ENCODE measurements at places on chromosomes 2 and 18.
A peak's percentile ranks its signal among the peaks of the same experiment; 100 is the strongest.

DNA sequence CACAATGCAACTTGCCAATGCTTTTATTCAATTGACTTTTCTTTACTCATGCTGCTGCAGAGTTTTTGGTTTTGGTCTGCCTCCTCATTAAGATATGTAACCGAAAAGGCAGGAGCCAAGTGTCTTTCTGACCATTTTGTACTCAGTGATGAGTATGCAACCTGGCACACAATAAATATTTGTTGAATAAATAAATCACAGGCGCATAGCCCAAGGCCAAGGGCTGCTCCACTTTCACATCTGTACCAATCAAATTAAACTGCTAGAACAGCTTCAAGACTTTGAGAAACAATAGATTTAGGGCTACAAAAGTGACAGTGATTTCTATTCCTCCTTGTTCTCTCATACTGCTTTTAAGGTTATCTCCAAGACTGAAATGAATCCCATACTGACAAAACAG is 828.2 kb downstream of the RNF144A start:
- no peak for DNase-seq

GRCh38 chr18:58235001-58235436 is 191.0 kb downstream of the NEDD4L start:
- DNase-seq: no peak

GRCh38 chr2:9527995-9528787 is 27.4 kb downstream of the ADAM17 start:
- no peak for DNase-seq

- no peak for DNase-seq
Measured at GRCh38 chr2:187769437-187769836, 215.2 kb upstream of the TFPI start.

- DNase-seq: no peak
Measured at GRCh38 chr18:68705119-68705518, 9.8 kb downstream of the TMX3 start.

GRCh38 chr2:142650601-142651000 is 226.9 kb upstream of the KYNU start:
- no peak for DNase-seq

GRCh38 chr2:128736689-128737545 is 418.2 kb upstream of the HS6ST1 start:
- DNase-seq: peak; percentile 90

- no peak for DNase-seq
Measured at GRCh38 chr2:71043531-71044407, 24.7 kb upstream of the NAGK start.

- DNase-seq: no peak
Measured at GRCh38 chr2:10223932-10224720, 78.6 kb upstream of the HPCAL1 start.

DNA sequence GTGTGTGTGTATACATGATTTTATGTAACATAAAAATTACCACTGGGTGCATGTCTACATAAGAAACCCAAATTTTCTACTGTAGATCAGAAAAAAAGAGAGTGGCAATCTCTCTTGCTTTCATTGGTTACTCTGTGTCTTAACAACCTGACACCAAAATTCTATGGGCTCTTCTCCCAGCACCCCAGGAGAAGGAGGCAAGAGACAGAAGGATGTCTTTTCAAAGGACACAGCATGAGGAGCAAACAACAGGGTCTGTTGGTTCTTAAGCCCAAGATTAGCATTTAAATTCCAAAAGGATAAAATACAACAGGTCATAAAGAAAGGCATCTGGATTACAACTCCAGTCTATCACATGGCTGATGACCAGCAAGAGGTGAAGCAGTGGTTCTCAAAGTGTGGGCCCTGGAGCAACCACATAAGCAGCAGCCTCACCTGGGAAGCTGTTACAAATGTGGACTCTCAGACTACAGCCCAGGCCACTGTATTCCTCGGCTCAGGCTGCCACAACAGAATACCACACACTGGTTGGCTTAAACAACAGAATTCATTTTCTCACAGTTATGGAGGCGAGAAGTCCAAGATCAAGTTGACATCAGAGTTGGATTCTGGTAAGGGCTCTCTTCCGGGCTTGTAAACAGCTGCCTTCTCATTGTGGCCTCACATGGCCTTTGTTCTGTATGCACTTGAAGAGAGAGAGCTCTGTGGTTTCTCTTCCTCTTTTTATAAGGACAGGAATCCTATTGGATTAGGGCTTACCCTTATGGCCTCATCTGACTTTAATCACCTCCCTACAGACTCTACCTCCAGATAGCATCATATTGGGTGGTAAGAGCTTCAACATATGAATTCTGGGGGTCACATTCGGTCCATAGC is 79.8 kb upstream of the RNF152 start:
- peak; percentile 66 for DNase-seq

- no peak for DNase-seq
Measured at GRCh38 chr2:11286749-11287148, 57.7 kb downstream of the ROCK2 start.

DNA sequence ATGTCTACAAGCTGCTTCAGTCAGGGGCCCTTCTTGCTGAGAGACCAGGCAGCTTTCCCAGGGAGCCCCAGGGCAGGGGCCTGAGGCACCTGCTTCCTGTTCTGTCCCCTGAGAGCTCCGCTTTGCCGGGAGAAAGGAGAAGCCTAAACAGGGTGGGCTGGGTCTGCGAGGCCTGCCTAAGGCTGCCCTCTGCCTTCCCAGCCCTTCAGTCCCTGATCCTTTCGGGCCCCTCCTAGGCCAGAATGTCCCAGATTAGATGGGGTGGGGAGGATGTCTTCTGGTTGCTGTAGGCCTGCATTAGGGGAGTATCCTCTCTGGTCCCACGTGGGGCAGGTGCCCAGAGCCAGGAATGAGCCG is 72.4 kb downstream of the TGOLN2 start:
- DNase-seq: peak; percentile 61

- DNase-seq: peak; percentile 73
Measured at GRCh38 chr2:160332318-160332717, 132.2 kb upstream of the ITGB6 start.

GRCh38 chr2:241218131-241219029 is 29.9 kb downstream of the ANO7 start:
- peak; percentile 61 for DNase-seq

GRCh38 chr2:10921525-10921924 is 9.8 kb downstream of the KCNF1 start:
- no peak for DNase-seq

GRCh38 chr2:228556717-228557116 is 375.2 kb upstream of the SPHKAP start:
- DNase-seq: no peak

GRCh38 chr2:200405599-200406298 is 99.3 kb downstream of the SPATS2L start:
- DNase-seq: peak; percentile 75

DNA sequence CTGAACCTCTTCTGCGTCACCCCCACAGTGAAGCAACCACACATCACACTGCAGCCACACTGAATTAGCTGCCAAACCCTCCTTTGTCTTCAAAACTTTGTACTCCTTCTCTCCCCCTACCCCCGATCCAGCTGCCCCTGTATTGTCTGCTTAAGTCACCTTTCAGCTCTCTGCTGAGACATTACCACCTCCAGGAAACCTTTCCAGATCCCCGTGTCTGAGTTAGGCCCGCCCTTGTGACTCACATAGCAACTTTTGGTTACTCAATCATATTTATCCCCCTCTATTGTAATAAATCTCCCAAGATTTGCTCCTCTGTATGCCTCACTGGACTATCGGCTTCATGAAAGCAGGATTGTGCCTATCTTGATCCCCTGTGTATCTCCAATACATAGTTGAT is 82.8 kb upstream of the CDCA7 start:
- DNase-seq: peak; percentile 35

GRCh38 chr2:148042219-148042618 is 21.3 kb downstream of the MBD5 start:
- no peak for DNase-seq

- DNase-seq: no peak
Measured at GRCh38 chr2:215870088-215870490, 143.3 kb downstream of the MREG start.

- no peak for DNase-seq
Measured at GRCh38 chr2:121087117-121087516, 197.9 kb downstream of the TFCP2L1 start.

GRCh38 chr2:114542695-114543094 is 100.3 kb downstream of the DPP10 start:
- DNase-seq: no peak

- DNase-seq: no peak
Measured at GRCh38 chr2:239305222-239305575, 95.6 kb downstream of the HDAC4 start.

DNA sequence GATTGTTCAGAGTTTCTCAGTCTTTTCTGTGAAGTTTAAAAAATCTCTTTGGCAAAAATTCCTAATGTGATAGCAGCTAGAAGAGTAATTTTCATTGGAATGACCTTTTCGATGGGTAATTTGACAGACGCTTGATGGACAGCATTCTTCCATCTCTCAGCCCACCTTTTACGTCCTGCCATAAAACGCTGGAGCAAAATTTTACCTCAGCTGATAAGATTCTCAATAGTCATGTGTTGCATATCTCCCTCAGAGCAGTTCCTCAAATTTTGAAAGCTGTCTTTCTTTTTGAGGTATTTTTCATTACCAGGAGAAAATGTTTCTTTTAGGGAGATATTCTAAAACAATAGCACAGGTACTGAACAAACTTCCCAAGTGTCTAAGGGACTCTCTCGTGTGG is 441.4 kb downstream of the PARD3B start:
- no peak for DNase-seq

GRCh38 chr2:179744401-179744800 is 117.0 kb downstream of the ZNF385B start:
- DNase-seq: no peak

- DNase-seq: peak; percentile 76
Measured at GRCh38 chr2:207692206-207693065, 19.0 kb upstream of the CCNYL1 start.

GRCh38 chr2:239470151-239470900 is 69.5 kb upstream of the HDAC4 start:
- no peak for DNase-seq

GRCh38 chr2:58870704-58871103 is 629.6 kb upstream of the FANCL start:
- DNase-seq: peak; percentile 12

DNA sequence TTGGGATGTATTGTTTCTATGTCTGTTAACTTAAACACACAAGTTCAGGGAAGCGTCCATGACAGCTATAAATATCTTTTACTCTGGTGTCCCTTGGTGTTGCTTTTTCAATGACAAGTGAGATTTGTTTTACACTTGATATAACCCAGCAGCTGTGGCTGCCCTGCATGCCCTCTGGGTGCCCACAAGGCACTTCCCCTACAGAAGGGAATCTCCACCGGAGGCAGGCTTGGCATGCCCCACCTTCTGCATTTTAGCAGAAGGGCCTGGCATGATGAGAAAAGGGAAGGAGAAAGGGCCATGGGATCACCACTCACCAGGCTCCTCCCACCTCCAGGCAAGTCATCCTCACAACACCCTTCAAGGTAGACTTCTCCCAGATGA is 68.7 kb downstream of the TMEM247 start:
- DNase-seq: peak; percentile 21

GRCh38 chr2:15806801-15807417 is 133.4 kb upstream of the MYCN start:
- DNase-seq: no peak

DNA sequence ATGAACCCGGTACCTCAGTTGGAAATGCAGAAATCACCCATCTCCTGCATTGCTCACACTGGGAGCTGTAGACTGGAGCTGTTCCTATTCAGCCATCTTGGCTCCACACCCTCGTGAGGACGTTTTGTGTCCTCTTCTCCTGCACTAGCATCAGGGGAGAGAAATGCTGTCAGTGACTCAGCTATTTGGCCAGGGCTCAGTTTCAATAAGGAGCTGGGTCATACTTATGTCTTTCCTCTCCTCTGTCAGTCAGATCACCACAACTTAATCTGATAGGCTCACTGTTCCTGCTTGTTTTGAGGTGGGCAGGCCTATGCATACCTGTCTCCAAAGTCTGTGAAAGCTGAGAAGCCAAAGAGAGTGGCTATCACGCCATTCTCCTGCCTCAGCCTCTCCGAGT is 921.2 kb downstream of the DCC start:
- DNase-seq: no peak

DNA sequence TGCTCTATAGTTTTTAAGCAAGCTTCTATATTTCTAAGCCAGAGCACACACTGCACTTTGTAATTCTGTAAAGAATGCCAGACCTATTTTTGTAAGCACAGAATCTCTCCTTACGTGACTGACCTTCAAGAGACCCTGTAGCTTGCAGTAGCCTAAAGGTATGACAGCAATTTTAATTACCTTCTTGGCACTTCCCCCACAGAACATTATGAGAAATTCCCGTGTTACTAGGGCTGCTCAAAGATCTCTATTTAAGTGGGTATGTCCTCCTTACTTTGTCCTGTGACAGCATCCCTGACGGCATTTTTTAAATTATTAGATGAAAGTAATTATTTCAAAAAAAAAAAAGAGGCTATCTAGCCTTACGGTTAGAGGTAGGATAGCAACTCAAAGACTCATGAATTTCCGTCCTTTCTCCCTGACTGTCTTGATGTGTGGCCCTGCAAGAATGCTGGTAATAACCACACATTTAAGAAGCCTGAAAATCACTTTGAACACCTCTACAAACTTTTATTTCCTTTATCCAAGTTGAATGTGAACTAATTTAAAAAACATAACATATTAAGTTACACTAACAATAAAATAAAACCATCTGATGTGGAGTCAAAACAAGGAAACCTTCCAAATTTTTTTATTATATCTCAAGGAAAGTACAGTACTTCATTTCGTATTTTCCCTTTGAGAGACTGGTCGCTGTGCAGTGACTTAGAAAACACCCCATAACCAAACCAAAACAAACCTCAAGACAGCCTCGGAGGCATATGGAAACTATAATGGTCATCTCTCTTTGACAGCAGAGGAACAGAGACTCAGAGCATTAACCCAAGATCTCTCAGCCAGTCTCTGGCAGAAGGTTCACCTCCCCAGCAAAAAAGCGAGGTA is 54.9 kb downstream of the THUMPD2 start:
- no peak for DNase-seq

- no peak for DNase-seq
Measured at GRCh38 chr2:233256048-233256447, 4.6 kb downstream of the ATG16L1 start.

GRCh38 chr2:118784860-118785259 is 62.6 kb downstream of the EN1 start:
- no peak for DNase-seq

- no peak for DNase-seq
Measured at GRCh38 chr2:227335713-227336112, 10.7 kb downstream of the MFF start.

DNA sequence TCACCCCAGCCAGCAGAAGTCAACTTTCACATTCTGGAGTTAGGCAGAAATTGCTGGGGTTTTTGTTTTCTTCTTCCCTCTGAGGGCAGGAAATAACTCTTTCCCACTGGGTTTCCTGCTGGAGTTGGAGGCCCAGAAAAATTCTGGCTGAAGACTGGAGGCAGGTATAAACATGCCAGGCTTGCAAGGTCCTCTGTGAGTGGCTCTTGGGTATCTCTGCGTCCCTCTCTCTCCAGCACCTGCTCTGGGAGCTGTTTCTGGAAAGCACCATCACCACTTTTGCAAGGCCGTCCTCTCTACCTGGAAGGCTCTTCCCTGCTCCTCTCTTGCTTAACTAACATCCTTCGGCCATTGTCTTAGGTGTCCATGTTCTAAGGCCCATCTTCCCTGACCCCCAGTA is 91.0 kb downstream of the MCFD2 start:
- DNase-seq: no peak

All from NB4 (cell line).